ENCODE measurements at places on chromosomes 3 and 15. TPM values are rescaled to one million over a fixed set of nuclear protein-coding genes. Genes with fewer than 3 reads are reported as not detected.

Gene PLXNA1
- total RNA-seq = 15.9 TPM

Gene SAMD7
- not detected for total RNA-seq

Gene SPSB4
- total RNA-seq = not detected

- H3K27ac ChIP-seq = no peak overlapping the region
- no peak overlapping the region for H3K4me3 ChIP-seq
- H3K27me3 ChIP-seq = no peaks in the 10 kb centered on the region
- no peaks in the 10 kb centered on the region for H3K36me3 ChIP-seq
- no peaks in the 10 kb centered on the region for H3K4me1 ChIP-seq
These were observed 59.3 kb downstream of the C3orf85 start for GRCh38 chr3:109195815-109196214.

GRCh38 chr15:59994888-59995557 is 9.1 kb upstream of the FOXB1 start:
- H3K36me3 ChIP-seq = no peaks in the 10 kb centered on the region
- peaks cover 72% of the 10 kb centered on the region for H3K27me3 ChIP-seq
- H3K4me3 ChIP-seq = no peak overlapping the region
- no peak overlapping the region for H3K27ac ChIP-seq
- no peak for DNase-seq

GRCh38 chr3:56003129-56003528 is 465.1 kb downstream of the ERC2 start:
- H3K27ac ChIP-seq = no peak overlapping the region
- H3K4me1 ChIP-seq = no peaks in the 10 kb centered on the region
- H3K4me3 ChIP-seq = no peak overlapping the region
- H3K36me3 ChIP-seq = no peaks in the 10 kb centered on the region
- no peaks in the 10 kb centered on the region for H3K27me3 ChIP-seq

DNA sequence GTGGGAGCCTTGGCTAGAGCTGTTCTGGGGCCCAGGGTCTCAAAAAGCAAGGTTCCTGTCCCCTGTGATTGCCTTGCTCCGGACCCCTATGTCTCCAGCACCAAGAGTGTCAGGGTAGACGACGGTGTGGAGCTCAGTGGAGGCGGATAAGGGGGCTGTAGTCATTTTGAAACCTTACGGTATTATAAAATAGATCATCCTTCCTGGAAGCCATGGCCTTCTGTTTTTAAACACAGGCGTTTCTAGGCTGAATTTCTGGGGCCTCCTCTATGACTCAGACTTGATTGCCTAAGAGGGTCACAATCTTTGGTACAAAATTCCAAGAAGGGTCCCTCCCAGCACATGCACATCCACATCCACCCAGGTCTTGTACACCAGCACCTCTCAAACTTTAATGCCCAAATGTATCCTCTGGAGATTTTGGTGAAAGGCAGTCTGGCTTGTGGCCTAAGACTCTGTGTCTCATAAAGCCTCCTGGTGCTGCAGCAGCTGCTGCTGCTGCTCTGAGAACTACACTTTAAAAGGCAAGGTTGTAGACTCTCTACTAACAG is 70.5 kb upstream of the XCR1 start:
- H3K36me3 ChIP-seq = no peaks in the 10 kb centered on the region
- H3K27ac ChIP-seq = peak overlapping the region; percentile 45
- no peak for DNase-seq
- H3K4me3 ChIP-seq = no peak overlapping the region
- H3K4me1 ChIP-seq = peaks cover 45% of the 10 kb centered on the region

DNA sequence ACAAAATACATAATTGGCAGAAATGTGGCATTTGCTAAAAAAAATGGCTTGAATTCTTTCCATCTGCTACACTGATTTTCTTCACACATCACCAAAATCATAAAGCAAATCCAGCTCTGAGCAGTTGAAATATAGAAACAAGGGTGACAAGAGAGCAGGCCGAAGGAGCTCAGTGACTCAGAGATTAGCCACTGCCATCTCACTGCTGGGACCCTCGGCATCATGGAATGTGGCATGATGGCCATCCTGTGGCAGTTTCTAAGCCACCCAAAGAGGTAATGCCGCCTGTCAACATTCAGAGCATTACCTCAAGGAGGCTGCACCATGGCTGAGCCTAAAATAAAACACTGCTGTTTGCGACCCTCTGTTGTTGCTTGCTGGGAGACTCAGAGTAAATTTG is 80.5 kb upstream of the OSBPL11 start:
- DNase-seq = no peak
- H3K36me3 ChIP-seq = no peaks in the 10 kb centered on the region
- no peak overlapping the region for H3K4me3 ChIP-seq

Data from CD8-positive, alpha-beta memory T cell (primary cell).